ENCODE measurements at places on chromosomes 4 and X.

GRCh38 chr4:25021216-25021615, 9.5 kb downstream of the LGI2 start:
- DNase-seq = no peak

DNA sequence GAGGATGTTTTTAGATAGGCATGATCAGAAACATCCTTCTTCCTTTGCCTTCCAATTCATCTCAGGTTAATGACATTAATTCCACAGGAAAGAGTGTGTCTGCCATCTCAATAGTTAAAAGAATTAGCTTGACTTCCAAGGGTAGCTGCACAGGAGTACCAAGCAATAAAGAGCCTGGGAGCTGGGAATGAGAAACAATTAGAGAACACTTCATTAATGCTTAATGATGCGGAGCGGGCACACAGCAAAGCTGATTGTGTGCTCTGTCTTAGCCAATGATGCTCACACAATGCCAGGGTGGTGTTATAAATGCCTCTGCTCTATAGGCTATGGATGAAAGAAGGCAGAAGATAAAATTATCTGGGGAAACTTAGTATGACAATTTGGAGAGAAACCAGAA, 1052.5 kb upstream of the LCORL start:
- DNase-seq = no peak

DNA sequence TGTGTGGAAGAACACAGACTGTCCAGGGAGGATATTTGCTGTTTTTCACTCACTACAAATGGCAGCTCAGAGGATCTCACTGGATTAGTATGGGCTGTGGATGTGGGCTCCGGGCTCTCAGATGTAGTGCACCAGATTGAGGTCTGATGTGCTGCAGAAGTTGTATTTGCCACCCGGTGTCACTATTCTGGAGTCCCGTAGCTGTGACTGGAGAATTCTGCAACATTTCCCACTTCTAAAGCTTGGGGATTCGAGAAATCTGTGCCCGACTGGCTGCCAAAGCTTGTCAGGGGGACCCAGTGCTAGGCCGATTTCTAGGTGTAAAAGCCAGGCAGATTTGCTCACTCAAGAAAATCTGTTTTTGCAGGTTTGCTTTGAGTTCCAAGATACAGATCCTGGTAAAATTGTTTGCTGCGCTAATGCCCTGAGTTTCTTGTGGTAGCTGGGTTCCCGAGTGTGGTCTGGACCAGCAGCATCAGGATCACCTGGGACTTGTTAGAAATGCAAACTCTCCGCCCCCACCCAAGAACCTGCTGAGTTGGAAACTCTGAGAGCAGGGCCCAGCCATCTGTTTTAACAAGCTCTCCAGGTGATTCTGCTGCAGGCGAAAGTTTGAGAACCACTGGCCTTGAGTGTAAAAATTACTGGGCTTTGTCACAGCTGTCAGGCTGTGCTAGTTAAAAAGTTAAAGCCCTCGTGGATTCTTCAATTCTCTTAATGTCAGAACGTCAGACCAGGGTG, 18.1 kb downstream of the KIT start:
- no peak for DNase-seq

DNA sequence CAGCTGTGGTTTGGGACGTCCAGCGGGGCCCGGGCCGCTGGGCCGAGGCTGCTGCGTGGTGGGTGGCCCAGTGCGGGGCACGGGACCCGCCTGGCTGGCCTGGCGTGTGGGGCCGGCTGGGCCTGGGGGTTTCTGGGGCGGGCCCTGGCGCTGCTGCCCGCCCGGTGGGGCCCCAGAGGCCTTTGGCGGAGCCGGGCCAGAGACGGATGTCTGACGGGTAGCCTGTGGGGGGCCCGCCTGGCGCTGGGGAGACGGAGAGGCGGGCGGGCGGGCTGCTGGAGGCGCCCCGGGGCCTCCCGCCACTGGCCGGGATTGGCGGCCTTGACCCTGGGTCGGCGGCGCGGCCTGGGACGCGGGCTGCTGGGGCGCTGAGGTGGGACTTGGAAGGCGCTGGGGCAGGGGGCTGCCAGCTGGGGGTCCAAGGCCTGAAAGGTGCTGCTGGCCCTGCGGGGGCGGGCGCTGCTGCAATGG, 8.1 kb upstream of the TIMP1 start:
- no peak for DNase-seq

- no peak for DNase-seq
Observed at GRCh38 chr4:95204267-95204844, 344.4 kb downstream of the UNC5C start.

DNA sequence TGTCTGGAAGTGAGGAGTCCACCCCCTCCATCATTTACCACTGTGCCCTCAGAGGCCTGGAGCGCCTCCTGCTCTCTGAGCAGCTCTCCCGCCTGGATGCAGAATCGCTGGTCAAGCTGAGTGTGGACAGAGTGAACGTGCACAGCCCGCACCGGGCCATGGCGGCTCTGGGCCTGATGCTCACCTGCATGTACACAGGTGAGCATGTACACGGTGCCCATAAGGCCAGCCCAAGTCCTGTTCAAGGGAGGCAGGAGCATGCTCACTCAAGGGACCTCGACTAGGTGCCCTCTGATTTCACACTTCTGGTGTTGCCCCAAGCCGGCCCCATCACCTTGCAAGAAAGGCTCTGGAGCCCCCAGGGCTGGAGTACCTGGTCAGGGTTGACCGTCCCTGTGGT, 13.4 kb upstream of the MSANTD1 start:
- DNase-seq = no peak

GRCh38 chr4:38292529-38292928, 332.3 kb downstream of the PTTG2 start:
- DNase-seq = no peak

DNA sequence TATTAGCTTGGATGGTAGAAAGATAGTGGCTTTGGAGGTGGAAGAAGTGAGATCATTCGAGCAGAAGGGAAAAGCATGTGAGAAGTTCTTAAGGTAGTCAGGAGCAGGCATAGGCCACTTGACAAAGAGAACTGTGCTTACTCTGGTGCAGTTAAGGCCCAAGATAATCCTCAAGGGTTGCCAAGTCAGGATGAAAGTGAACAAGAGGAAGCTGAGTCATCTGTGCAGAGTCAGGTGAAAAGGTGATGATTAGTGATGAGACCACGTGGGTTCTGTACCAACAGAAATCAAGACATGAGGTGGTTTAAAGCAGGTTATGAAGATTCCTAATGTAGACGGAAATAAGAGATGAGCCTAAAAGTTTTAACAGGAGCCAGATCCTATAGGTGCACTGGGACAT, 369.8 kb downstream of the DTHD1 start:
- DNase-seq = no peak

GRCh38 chrX:137998619-137999018, 432.7 kb downstream of the ZIC3 start:
- DNase-seq = no peak

DNA sequence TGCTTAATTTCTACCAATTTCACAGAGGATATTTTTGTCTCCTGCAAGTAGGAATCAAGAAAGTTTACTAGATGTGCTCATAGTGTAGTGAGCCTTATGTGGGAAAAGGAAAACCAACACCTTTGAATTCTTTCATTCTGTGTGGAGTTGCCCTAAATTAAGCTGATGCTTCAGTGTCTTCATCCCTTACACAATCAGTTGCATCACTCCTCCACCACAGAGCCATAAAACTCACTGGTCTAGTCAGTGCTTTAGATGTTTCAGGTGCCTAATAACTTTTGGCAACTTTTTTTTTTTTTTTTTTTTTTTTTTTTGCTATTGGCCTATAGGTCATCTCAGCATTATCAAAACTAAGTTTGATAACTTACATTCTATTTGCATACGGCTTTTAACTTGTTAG, 41.5 kb downstream of the HHIP start:
- no peak for DNase-seq

GRCh38 chr4:8708401-8709021, 115.9 kb downstream of the CPZ start:
- no peak for DNase-seq

DNA sequence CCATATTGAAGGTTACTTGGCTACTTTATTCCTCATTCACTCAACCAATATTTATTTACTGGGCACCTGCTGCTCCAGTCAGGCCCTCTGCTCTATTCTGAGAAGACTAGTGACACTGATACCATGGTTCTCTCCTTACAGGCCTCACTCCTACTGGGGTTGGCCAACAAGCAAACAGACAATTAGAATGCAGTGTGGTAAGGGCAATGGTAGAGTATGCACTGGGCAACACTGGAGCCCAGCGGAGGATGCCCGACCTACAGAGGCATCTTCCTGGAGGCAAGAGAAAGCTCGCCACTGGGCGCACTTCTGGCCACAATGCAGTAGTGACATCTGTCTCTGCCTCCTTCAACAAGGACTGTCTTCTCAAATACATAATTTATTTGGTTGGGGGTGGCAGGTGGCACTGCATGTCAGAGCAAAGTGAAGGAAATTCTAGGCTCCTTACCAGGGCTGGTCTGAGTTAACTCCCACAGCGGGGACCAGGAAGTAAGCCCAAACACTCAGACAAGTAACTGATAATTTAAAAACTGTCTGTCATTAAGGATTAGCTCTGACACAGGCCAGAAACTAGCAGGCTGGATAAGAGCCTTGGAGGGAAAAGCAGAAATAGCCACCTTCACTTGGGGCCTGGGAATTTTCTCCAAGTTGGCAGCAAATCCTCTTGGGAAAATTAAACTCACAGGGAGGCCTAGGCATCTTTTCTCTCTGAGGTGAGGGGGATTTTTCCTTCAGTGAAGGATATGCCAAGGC, 150.7 kb upstream of the EOLA2 start:
- no peak for DNase-seq

DNA sequence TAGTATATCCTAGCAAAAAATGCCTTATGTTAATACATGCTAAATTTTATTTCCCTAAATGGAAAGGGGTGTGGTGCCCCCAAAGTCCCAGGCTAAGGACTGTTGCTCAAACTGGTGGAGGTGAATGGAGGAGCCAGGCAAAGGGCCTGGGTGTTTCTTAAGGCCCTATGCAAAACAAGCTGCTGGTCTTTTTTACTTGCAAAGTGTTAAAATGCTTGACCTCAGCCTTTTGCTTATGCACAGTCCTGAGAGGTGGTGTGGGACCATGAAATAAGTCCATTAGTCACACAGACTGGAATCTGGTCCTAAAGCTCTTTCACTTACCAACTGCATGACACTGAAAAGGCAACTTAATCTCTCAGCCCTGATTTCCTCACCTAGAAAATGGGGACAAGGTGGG, 223.5 kb upstream of the MBNL3 start:
- DNase-seq = no peak

- no peak for DNase-seq
Observed at GRCh38 chr4:41325901-41326300, 69.2 kb downstream of the UCHL1 start.

DNA sequence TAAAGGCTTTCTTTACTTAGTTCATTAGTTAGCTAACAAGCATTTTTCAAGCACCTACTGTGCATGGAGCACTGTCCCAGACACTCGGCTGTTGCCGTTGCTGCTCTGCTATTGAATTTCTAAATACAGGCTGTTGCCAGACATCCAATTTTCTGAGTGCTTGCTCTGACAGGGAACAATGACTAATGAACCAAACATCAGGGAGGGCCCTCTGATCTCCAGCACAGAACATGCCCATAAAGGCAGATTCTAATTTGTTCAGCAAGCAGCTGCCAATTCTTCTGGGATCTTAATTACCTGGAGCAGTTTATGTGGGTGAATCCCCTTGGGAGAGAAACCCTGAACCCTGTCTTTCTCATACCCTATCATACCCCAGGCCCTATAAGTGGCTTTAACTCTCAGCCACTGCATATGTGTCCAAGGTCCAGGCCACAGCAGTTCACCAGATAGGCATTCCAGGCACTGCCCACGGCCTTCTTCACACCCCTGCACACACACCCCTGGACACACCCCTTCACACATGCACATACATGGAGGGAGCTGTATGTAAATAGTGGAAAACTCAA, 27.9 kb downstream of the TSC22D3 start:
- DNase-seq = no peak

GRCh38 chr4:1018147-1019020, 7.0 kb downstream of the FGFRL1 start:
- DNase-seq = no peak

Measured in GF-D8 (cell line).